Left hindlimb (tissue), 1 donor: ENCODE measurements at places on chromosomes 13 and 19.

DNA sequence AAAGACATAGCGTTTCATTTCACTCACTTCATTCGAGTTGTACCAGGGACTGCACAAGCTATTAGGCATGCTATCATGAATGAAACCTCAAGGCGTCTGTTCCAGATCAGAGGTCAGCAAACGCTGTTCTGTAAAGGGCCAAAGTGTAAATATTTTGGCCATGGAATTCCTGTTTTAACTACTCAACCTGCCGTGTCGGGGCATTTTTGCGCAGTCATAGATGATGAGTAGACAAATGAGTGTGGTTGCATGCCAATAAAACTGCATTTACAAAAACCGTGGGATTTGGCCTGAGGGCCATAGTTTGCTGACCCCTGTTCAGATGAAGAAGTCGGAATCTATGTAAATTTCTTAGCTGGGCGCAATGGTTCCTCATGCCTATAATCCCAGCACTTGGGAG lies 6.5 kb downstream of the INSR start:
- no peak for DNase-seq

- DNase-seq, result no peak
Measured at GRCh38 chr13:95896301-95896700, 156.9 kb downstream of the UGGT2 start.

DNA sequence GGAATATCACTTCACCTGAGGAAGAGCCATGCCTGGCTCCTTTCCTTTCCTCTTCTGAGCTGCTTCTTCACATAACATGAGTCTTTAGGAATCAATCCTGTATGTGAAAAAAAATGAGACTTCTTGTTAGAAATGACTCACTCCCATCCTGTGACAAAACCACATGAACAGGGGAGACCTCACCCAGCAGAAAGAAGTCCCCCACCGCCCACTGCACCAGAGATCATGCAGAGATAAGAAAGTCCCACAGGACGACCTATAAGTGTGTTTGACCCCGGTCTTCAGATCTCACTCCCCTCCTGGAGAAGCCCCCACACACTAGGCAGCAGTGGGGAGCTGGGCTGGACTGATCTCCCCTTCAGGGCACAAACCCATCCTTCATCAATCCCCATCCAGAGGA lies 7.8 kb downstream of the ZNF600 start:
- DNase-seq, result no peak

- peak; percentile 58 for DNase-seq
Measured at GRCh38 chr13:63910511-63910910, 2494.9 kb upstream of the PCDH20 start.

DNA sequence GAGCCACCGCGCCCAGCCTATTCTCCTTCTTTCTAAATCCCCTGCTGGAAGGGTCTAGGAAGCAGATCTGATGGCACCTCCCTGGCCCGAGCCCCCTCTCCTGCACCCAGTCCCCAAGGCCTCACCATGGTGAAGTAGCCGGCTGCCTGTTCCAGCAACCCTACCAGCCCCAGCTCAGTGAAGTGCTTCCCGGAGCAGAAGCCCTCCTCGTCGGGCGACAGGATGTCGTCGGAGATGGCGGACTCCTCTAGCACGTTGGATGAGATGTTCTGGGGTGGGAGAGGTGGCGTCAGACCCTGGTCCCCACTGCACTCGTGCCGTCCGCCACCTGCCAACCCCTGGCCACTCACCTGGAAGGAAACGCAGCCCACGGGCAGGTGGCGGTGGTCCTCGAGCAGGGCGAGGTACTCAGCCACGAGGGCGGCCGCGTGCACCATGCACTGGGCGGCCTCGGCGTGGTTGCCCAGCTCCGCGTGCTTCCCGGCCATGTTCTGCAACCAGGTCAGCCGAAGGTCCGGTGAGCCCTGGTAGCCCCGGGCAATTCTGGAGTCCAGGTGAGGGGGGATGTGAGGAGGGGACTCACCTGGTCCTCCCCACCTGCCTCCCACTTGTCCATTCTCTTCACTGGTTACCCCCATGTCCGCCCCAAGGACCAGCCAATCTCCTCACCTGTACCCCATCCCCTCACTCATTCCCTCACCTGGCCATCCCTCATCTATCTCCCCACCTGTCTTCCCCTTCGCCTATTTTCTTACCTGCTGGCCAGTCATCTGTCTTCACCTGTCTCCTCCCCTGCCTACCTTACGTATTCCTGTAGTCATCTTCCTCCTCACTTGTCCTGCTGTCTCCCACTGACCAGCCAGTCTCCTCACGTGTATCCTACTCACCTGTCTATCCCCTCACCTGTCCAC lies 11.5 kb upstream of the KANK2 start:
- no peak for DNase-seq

GRCh38 chr13:106262886-106263285 lies 272.6 kb downstream of the EFNB2 start:
- DNase-seq, result no peak

GRCh38 chr13:70604448-70604847 lies 496.2 kb upstream of the KLHL1 start:
- no peak for DNase-seq

- DNase-seq, result no peak
Measured at GRCh38 chr13:111531505-111531904, 211.1 kb downstream of the TEX29 start.

- DNase-seq, result no peak
Measured at GRCh38 chr13:101111894-101112293, 304.4 kb downstream of the NALCN start.

- DNase-seq, result no peak
Measured at GRCh38 chr13:47135800-47136503, 239.1 kb upstream of the HTR2A start.

- no peak for DNase-seq
Measured at GRCh38 chr19:5628461-5628860, 5.6 kb downstream of the SAFB start.

- DNase-seq, result no peak
Measured at GRCh38 chr19:20444202-20444885, 121.2 kb downstream of the ZNF737 start.

DNA sequence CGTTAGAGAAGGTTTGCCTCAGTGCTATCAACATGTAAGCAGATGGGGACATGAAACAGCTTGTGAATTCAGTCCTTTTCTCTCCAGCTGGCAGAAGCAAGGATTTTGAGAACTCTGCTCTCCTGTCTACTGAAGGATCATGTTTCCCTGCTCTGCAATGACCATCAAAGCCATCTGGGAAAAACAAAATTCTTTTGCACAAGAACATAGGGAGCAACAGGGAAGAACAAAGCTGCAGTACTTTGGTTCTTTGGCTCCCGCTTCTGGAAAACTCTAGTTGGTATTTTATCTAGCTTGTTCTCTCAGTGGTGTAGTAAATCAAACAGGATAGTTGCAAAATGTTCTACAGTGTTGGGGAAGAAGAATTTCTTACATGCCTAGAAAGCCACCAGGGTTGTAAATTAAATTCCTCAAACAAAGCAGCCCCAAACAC lies 270.4 kb downstream of the ENOX1 start:
- peak; percentile 34 for DNase-seq

- no peak for DNase-seq
Measured at GRCh38 chr19:51227326-51227725, 2.4 kb downstream of the CD33 start.

DNA sequence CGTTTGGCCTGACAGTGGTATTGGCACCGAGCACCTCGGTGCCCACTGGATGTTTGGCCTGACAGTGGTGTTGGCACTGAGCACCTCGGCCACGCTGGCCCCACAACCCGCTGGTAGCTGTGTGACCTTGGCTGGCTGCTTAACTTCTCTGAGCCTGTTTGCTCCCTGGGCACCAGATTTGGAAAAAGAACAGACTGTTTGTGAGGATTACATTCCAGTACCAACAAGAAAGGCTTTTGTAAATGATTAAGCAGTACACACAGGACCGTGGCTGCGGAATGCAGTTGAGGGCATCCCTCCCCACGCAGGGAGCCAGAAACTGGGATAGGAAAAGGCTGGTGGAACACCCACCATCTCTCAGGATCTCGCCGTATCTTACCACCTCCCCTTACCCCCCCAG lies 31.9 kb downstream of the SLC25A42 start:
- DNase-seq, result no peak

- DNase-seq, result no peak
Measured at GRCh38 chr13:97342936-97343335, 91.0 kb upstream of the RAP2A start.
